ENCODE measurements at places on chromosomes 6 and 20. TPM values are rescaled to one million over a fixed set of nuclear protein-coding genes. Genes with fewer than 3 reads are reported as not detected.

The FARS2 gene
- 25.9 TPM for total RNA-seq

The ADTRP gene
- total RNA-seq = 0.50 TPM

The THBD gene
- total RNA-seq = 1.4 TPM

The KCNK16 gene
- total RNA-seq = not detected

The CST3 gene
- total RNA-seq = 364 TPM

The FOXC1 gene
- 0.09 TPM for total RNA-seq

The PLCB4 gene
- total RNA-seq = 0.67 TPM

The MEI4 gene
- 0.84 TPM for total RNA-seq

All from liver (tissue), 10 donors.